Esophagus mucosa (tissue), 1 donor: ENCODE measurements at places on chromosomes 7 and 10. TPM values are rescaled to one million over a fixed set of nuclear protein-coding genes. Genes with fewer than 3 reads are reported as not detected.

DNA sequence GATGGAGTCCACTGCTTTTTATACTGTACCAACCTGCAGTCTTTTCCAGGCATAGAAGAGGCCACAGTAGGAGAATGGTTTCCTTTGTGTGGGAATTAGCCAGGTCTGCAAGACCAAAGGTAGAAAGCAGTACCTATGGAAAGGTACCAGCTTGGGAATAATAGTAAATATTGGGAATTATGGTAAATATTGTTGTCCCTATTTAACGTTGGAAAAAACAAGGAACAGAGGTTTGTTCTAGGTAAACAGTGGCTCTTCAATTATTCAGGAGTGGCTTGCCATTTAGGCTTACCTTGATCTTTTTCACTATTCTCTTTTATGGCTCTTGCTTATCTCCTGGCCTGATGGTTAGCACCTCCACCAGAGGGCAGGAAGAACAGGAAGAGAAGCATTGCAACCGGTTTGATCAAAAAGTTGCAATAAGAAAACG, 43.9 kb upstream of the GSAP start:
- no peak for ATAC-seq

- peak; percentile 44 for ATAC-seq
Observed at GRCh38 chr10:6738112-6738768, 158.2 kb upstream of the PRKCQ start.

DNA sequence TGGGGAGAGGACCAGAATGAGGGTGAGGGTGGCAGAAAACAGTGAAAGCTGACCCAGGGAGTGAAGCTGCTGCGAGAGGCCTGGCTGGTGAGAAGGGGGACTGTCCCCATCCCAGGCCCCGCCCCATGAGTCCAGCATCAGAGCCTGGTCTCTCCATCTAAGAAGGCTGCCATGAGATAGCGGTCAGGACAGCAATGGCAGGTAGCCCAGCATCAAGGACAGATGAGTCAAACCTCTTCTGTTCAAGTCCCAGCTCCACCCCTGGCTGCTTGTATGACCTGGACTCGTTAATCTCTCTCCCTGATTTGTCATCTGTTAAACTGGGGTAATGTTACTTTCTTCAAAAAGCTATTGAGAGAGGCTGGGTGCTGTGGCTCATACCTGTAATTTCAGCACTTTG, 22.2 kb downstream of the GPNMB start:
- ATAC-seq, result peak; percentile 68

DNA sequence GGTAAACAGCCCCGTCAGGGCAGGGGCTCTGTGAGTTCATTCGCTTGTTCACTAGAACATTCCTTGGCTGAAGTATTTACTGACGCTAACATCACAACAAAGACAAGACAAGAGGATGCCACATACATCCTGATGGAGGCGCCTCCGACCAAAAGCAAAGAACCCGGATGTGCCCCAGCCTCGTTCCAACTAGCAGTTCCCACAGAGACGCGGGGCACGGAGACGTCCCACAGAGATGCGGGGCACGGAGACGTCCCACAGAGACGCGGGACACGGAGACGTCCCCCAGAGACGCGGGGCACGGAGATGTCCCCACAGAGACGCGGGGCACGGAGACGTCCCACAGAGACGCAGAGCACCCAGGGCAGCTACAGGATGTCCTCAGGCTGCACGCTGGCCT, 35.4 kb upstream of the CFAP46 start:
- no peak for ATAC-seq

DNA sequence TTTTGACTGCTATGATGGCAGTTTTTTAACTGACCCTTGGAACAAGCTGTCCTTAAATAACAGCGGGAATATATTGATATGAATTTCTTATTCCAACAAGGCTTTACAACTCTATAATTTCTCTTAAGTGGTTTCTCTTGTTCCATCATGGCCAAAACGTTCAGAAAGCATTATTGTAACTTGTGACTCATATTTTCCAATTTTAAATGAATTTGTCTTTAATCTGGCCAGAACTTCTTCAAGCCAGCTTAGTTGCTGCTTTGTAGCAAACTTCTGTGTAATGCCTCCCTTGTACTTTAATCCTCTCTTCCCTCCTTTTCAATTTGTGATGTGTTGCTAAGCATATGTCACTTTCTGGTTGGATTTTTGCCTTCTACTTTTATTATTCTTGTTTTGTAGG, 271.9 kb downstream of the KIF20B start:
- ATAC-seq, result no peak

DNA sequence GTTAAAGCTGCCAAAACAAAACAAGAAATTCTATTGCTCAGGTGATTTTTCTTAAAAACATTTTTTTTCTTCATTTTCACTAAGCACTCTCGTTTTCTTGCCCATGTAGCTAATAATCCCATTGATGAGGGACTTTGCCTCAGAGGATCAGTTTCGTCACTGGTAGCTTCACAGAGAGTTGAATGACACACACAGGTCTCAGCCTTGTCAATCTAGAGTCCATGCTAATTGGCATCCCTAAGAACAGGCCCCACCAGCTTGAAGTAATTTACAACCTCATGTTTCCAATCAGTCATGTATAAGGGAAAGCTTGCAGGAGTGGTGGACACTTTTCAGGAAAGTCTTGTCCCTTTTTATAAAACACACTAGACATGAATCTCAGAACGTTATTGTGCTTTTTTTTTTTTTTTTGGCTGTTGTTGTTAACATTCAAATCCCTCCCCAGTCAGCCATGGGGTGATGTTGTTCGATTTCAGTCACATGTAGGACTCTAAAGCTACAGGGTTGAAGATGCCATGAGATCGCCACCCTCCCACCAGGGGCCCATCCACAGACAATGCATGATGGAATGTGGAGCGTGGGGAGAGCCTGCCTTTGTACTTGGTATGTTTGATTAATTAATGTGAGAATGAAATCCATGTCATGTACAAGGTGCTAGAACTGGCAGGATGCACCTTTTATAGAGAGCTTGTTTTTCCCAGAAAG, 232.4 kb upstream of the FZD8 start:
- no peak for ATAC-seq

DNA sequence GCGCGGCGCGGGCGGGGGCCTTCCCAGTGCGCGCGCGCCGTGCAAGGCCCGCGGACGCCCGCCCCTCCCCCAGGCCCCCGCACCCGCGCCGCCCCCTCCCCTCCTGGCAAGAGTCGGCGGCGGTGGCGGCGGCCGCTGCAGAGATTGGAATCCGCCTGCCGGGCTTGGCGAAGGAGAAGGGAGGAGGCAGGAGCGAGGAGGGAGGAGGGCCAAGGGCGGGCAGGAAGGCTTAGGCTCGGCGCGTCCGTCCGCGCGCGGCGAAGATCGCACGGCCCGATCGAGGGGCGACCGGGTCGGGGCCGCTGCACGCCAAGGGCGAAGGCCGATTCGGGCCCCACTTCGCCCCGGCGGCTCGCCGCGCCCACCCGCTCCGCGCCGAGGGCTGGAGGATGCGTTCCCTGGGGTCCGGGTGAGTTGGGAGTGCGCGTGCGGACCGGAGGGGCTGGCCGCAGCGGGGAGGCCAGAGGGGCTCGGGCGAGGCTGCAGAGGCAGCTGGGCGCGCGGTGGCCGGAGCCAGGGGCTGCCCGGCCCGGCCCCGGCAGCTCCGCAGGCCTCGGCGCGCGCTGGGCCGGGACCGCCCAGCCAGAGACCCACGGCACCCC, at the start of gene BMPR1A:
Gene BMPR1A (plus strand): TSS at position 109 of the 602 bp plus-strand sequence. CDS start 119,400 bp downstream, outside the sequence.
- ATAC-seq, result peak; percentile 33

DNA sequence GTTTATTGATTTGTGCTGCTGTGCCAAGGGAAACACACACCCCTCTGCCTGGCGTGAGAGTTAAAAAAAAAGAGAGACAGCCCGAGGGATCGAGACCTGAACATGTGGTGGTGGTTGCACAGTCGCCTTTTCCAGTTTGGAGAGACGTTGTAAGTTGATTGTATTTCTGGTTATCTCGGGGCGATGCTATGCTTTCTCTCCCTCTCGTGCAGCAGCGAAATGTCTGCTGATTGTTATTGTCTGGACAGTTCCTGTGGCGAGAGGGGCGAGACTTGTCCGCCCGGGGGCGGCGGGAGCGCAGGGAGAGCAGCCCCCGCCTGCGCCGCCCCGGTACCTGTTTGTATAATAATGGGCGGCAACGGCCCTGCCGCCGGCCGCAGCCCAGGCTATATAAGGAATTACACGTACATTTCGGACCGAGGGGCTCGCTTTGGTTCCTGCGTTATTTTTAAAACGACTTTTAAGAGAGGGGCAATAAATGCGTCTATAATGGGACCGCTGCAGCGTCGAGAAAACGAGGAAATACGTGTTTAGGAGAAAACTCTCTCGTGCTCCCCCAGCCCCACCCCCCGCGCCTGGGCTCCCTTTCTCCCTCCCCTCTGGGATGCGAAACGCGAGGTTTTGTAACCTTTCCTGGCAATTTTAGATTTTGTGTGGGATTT, 1.7 kb downstream of the ZEB1 start:
- ATAC-seq, result no peak

GRCh38 chr7:55212838-55213237, 152.3 kb upstream of the LANCL2 start:
- peak; percentile 51 for ATAC-seq

DNA sequence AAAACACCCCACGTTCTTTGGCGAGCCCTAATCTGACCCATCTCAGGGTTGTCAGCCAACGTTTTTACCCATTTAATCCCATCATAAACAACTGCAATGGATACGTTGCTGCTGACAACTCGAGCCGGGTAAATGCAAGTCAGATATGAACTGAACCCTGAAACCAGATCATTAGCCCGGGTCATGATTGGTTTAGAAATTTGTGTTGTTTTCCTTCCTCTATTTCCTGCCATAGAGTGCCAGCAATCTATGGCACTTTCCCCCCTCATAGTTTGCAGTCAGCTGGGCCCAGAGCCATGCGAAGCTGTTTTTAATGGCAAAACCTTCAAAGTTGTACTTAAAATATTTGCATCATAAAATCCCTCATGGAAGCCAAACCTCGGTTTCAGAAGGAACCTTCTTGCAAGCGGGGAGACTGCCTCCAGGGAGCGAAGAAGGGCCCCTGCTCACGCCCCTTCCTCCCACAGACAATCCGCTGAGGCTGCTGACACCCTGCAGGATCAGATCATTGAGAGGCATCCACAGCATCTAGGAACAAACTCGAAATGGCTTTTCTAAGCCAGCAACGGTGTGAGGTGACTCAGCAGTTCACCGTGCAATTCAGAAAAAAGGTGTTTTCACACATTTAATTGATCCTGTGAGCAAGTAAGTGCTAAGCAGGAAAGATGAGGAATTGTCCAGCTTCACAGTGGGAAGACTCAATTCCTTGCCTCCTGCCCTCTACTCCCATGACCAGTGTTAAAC, 710.1 kb downstream of the PARD3 start:
- ATAC-seq, result no peak

- no peak for ATAC-seq
Observed at GRCh38 chr7:7452119-7452518, 83.6 kb downstream of the COL28A1 start.

GRCh38 chr7:40749877-40750276, 615.1 kb downstream of the SUGCT start:
- no peak for ATAC-seq

- peak; percentile 29 for ATAC-seq
Observed at GRCh38 chr7:134767520-134768168, 11.8 kb upstream of the CALD1 start.

GRCh38 chr7:29116361-29117200, 29.8 kb downstream of the CPVL start:
- no peak for ATAC-seq

DNA sequence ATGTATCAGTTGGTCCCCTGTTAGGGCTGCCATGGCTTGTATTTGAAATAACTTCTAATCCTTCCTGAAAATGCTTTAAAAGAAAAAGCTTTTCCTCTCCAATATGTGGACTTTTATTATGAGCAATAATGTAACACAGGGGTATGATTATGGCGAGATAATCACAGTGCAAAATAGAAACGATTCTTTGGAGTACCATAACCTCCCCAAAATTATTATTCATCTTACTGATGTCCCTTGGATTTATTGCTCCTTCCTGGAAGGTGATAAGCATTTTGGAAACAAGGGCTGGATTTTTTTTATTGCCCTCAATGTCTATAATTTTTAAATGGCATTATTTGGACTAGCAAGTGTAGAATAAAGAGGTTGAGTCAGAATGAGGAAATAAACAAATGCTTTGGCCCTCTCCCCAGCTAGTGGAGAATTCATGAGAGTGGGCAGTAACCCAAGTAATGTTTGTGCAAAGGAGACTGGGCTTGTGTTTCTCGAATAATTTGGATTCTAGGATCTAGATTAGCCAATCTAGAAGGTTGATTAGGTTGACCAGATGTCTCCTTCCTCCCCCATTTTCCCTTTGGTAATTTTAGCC, 403.9 kb upstream of the CELF2 start:
- ATAC-seq, result no peak

DNA sequence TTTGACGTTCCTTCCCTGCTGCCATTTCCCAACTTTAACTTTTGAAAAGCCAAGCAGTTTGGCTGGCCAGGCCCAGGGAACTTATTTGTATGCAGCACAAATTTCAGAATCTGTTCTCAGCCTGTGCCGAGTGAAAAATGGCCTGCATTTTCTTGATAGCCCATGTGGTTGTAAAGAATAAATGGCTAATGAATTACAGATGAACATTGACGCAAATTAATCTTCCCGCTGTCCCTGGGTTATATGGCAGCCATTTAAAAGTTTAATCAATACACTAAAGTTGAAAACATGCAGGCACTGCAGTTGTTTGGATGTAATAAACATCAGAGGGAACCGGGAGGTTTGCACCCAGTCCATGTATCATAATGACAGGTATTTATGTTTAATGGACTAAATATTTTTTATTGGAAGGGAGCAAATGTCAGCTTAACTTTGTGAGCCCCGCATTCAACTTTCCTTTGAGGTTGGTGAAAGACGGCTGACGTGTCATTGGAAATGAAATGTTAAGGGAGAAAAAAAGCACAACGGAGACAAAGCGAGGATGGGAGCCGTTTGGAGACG, 1092.4 kb downstream of the LRMDA start:
- no peak for ATAC-seq

- ATAC-seq, result no peak
Observed at GRCh38 chr10:61463035-61463909, 10.1 kb upstream of the TMEM26 start.

- no peak for ATAC-seq
Observed at GRCh38 chr10:132457328-132458070, 60.5 kb downstream of the PWWP2B start.

DNA sequence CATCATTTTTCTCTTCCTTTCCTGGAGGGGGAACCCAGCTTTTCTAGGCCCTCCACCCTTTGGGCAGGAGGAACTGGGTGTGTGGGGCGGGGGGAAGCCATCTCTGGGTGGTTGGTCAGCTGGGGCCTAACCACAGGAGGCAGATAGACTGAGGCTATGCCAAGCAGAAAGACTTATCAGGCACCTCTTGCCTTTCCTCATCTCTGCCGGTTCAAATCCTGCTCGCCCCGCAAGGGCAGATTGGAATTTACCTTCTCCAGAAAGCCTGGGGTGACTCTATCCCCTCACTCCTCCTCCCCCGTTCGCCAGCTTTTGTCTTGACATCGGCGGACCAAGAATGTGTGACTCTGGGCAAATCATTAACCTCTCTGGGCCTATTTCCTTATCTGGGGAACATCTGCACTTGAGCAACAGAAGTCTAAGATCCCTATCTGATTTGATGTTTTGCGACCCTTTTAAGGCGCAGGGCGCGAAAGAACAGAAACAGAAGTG, 584 bp upstream of the GARS1 start:
- peak; percentile 37 for ATAC-seq

- ATAC-seq, result no peak
Observed at GRCh38 chr10:48231178-48231577, 43.3 kb downstream of the FRMPD2 start.

IFIT1B gene
- not detected for total RNA-seq

ZNF722 gene
- total RNA-seq, result not detected

UBE2D4 gene
- 9.2 TPM for total RNA-seq

RPEL1 gene
- total RNA-seq, result not detected

METTL27 gene
- 1.9 TPM for total RNA-seq

SUN3 gene
- not detected for total RNA-seq

TUBAL3 gene
- total RNA-seq, result 0.12 TPM

RAB19 gene
- 0.20 TPM for total RNA-seq

HOXA11 gene
- total RNA-seq, result not detected

SAP25 gene
- 0.32 TPM for total RNA-seq

SLC29A4 gene
- 0.48 TPM for total RNA-seq
